Stimulated activated naive CD8-positive, alpha-beta T cell treated with anti-CD3 and anti-CD28 coated beads, Interleukin-15, amount 100 ng/mL, for 72 hours (primary cell): ENCODE measurements at places on chromosomes 12 and 14.

GRCh38 chr12:107488666-107489065 lies 196.9 kb upstream of the PWP1 start:
- DNase-seq: no peak

GRCh38 chr12:52058631-52059361 lies 7.6 kb downstream of the NR4A1 start:
- no peak for DNase-seq

DNA sequence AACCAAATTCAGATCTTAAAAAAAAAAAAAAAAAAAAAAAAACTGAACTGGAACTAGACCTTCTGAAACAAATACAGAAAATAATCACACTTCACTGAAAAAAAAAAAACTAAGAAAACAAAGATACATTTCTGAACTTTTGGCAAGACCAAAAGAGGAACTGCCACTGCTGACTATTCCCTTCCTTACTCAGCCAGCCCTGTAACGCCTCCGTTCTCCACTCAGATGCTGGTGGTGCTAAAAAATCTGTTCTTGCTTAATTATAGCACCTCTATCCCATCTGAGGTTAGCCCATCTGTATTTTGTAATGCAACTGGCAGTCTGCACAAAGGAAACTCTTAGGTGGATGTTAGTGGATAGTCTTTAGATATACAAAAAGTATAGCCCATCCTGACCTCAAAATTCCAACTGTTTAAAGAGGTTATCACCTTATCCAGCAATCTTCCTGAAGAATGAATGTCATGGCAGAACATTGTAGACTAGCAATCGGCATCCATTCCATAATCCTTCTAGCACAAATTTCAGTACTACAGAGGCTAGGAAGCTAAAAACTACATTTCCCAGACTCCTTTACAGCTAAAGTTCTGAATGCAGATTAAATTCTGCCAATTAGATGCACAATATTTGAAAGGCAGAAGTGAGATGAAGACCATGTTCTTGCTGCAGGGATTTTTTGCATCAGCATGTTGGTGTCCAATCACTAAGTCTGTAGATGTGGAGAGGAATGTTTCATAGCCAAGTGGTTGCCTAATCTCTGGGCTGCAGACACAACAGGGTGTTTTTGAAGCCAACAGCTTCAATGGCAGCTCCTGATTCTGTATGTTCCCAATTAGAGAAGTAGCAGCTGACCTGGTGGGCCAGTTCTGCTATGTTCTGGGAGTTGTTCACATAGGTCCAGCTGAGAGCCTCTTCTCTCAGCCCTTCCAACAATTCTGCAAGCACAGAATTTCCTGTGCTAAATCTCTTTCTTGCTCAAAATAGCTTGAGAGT lies 5.7 kb downstream of the MAP3K9 start:
- no peak for DNase-seq

- no peak for DNase-seq
Measured at GRCh38 chr14:73386342-73386741, 72.0 kb downstream of the NUMB start.

DNA sequence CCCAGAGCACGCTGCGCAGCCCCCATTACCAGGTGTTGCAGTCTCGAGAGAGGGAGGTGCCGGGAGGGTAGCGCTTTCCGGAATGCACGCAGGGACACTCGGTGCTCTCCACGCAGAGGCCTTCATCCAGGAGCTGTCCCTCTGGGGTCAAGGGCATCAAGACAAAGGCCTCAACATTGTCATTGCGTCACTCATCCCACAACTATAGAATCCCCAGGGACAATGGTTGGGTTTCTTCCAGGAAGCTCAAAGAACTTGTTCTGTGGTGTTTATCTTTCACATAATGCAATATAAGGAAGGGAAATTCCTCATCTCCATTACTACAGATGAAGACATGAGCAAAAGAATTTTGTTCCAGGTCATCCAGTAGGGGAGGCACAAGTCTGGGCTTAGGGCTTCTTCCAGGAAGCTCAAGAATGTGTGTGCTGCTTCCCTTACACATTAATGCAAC lies 52.1 kb downstream of the VWF start:
- DNase-seq: no peak

GRCh38 chr12:17588968-17589367 lies 501.0 kb downstream of the RERGL start:
- DNase-seq: no peak

DNA sequence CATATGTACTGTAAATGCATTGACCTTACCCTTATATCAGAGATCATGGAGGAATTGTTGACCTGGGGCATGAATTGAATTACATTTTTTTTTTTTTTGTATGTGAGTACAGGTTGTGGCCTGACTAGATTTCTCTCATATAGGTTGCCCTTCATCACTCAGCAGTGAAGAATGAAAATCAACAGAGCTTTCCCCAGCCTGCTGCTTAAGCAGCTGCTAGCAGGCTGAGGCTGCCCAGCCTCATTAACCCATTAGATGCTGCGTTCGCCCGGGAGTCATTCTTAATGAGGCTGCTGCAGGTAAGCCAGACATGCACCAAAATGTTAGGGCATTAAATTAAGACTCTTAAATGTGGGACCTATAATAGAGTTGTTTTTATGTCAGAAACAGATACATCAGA lies 236.0 kb downstream of the ETNK1 start:
- DNase-seq: no peak

DNA sequence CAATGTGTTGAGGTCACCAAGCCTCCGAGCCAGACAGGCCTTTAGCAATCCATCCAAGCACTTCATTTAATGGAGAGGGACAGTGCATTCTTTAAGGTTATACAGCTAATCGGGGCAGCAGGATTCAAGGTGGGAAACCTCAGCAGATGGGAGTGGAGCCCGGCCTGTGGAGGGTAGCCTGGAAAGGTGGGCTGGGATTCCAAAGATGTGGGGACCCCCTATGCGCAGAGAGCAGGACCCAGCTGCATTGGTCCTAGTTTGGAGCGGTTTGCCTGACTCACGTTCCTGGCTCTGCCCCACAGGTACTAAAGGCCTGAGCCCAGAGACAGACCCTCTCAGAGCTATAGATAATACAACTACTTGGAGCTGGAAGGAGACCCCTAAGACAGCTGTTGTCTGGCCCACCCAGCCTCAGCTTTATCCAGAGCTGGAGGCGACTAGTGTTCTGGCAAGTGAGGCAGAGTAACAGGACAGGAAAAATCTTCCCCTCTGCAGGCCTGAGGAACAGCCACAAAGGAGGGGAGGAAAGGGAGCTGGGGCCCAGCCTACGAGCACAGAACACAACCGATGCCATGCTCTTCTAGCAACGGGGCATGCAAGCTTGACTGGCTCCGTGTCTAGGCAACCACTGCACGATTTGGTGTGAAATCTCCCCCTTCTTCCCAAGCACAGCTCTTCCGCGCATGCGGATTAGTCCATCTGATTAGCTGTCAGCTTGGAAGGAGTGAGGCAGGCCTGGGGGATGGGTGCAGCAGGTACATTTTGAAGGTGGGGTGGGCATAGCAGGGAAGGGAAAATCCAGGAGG lies 1.1 kb upstream of the MYH7 start:
- no peak for DNase-seq

GRCh38 chr12:84730561-84731162 lies 181.9 kb downstream of the SLC6A15 start:
- no peak for DNase-seq

GRCh38 chr14:82755923-82756322 lies 1222.3 kb upstream of the SEL1L start:
- DNase-seq: no peak

DNA sequence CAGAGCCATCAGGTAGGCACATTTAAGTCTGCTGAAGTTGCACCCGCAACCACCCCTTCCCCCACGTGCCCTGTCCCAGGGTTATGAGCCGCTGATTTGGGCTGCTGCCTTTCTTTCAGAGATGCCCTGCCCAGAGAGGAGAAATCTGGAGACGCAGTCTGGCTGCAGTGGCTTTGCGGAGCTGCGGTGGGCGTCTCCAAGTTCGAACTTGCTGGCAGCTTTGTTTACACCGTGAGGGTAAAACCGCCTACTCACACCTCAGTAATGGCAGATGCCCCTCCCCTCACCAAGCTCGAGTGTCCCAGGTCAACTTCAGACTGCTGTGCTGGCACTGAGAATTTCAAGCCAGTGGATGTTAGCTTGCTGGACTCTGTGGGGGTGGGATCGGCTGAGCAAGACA lies 14.7 kb downstream of the PTCSC3 start:
- DNase-seq: no peak

DNA sequence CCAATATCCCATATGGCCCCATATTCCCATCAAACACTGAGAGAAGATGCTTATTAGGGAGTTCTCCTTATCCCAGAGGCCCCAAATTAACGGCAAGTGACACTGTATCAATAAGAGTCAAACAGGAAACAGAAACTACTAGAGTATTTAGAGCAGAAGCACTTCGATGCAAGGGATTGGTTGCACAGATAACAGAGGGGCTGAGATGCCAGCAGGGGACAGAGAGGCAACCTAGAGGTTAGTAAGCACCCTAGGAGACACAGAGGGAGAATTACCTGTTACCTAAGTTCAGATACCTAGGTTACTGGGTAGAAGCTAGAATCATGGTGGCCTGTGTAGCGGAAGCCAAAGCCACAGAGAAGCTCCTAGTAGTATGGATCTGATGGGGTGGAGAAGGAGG lies 2.9 kb downstream of the HEBP1 start:
- DNase-seq: no peak

DNA sequence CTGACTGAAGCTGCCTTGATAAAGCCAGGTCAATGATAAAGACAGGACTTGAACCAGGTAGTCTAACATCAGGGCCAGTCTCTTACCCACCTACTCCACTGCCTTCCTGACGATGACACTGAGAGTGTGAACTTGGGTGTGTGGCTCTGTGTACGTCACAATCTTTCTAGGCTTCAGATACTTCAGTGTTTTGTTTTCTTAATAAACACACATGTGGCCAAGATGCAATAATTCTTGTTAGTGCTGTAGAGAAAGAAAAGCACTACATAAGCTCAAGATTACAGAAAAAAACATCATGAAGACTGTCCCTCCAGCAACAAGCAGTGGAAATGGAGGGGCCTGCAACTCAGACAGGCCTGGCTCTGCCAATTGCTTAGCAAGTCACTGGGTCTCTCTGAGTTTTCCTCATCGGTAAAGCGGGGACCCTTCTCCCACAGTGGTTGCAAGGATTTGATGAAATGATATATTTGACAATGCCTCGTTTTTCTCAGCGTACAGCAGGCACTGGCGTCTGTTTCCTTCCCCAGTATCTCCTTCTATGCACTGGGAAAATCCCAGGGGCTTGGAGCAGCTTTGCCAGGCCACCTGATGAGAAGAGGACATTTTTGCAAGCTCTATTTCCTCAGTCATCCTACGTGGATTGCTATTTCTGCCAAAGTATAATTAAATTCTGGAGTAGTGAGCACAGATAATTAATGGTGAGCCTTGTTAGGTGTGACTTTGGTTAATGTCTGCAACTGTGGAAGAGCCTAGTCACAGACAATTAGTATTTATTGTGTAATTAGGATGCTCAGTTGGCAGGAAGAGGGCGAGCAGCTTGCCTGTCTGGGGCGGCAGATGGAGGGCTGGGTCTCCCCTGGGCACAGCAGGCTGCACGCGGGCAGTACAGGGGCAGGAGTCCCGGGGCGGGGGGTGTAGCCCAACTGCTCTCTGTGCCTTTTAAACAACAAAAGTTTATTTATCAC lies 55.8 kb upstream of the CHGA start:
- DNase-seq: no peak

- no peak for DNase-seq
Measured at GRCh38 chr14:20179880-20180279, 10.8 kb upstream of the OR11G2 start.

GRCh38 chr12:111353603-111354295 lies 15.1 kb downstream of the PHETA1 start:
- DNase-seq: no peak

DNA sequence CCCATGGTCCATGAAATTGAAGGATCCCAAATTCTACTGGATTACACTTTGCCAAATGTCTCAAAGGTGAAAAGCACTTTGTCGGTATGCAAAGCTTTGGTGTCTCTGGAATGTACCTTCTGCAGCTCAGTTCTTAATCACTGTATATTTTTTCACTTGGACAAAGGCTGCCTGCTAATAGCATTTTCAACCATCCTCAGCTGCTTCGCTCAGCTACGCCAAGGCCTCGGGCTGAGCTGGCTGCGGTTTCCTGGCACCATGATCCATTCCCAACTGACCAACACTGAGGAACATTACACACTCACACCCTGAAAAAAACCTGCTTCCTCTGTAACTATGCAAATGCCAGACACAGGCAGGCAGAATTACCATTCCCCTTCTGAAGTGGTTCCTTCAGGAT lies 335.2 kb downstream of the DPF3 start:
- no peak for DNase-seq

- no peak for DNase-seq
Measured at GRCh38 chr12:128793701-128794100, 30.1 kb downstream of the SLC15A4 start.

DNA sequence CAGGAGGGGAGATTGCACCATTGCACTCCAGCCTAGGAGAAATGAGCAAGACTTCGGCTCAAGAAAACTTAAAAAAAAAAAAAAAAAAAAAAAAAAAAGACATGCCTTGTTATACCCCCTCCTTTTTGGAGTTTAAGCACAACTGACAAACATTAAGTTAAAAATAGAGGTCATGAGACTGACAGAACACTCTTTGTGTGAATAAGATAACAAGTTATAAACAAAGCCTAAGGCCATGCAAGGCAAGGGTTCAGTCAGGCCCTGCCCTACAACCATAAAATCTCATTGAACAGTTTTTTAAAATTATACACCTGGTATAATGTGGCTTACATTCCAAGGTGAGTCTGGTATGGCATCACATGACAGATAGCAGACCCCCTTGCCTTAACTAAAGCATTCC lies 39.3 kb downstream of the TSPAN19 start:
- no peak for DNase-seq

DNA sequence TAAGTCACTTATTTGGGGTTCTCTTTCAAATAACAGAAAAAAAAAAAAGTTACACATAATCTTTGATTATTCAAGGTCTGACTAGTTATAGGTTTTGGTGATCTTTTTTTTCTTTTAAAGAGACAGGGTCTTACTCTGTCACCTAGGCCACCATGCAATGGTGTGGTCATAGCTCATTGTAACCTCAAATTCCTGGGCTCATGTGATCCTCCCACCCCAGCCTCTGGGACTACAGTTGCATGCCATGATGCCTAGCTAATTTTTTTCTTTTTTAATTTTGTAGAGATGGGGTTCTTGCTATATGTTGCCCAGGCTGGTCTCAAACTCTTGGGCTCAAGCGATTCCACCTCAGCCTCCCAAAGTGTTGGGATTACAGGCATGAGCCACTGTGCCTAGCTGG lies 56.5 kb upstream of the CFL2 start:
- no peak for DNase-seq

DNA sequence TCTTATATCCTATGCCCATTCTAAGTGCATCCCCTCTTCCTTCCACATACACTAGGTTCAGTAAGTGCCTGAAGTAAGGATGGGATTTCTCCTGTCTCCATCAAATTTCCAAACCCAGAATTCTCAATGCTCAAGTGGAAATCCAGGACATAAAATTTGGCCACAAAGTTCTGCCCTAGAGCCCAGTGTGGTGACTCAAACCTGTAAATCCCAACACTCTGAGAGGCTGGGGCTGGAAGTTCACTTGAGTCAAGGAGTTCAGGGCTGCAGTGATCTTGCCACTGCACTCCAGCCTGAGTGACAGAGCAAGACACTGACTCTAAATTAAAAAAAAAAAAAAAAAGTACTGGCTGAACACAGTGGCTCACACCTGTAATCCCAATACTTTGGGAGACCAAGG lies 4.5 kb upstream of the ARF3 start:
- DNase-seq: no peak
